AG04450 (cell line): ENCODE measurements at places on chromosomes 4 and X.

DNA sequence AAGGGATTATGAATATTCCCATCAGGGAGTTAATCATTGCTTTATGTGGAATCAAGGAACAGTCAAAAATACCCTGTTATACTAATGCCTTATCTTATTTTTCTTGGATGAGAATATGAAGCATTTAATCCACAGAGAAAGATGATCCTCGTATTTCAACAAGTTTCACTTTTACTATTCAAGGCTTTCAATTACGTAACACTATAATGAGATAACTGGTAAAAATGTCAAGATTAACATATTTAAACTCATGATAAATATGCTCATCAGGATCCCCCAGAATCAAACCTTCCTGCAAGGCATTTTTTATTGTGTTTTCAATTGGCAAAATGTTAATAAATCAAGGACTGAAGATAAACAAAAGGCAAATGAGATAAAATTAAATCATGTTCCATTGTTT, 5.1 kb downstream of the ZXDA start:
- no peak for DNase-seq

DNA sequence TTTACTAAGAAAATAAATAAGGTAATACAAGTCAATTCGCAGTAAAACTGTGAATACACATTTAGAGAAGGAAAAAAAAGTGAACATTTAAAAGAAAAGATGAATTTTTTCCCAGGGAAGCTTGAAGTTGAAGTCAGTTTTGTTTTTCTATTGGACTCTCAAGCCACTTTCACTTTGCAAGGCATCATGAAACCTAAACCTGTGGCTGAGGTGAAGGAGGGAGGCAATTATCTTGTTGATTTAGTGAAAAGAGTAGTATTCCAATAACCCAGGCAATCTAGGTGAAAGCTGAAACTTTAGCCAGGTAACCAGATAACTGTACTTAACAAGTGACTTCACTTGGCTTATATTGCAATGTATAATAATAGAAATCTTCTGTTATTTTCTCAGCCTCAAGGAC, 138.6 kb downstream of the HDX start:
- no peak for DNase-seq

DNA sequence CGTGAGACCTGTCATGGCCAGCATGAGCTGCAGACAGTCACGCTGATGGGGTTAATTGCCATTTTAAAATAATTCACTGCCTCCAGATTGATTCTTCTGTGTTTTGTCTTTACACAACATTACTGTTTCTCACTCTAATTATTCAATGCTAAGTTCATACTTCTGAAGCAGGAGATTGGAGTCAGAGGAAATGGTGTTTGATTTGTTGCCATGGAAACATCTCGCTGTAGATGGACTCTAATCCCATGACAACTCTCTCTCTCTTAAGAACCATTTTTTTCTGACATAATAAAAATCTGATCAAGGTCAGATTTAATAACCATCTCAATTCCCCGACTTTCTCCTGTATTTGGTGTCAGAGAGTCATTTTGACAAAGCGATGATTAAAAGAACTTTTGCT, 209.0 kb downstream of the IDS start:
- DNase-seq = no peak

- DNase-seq = no peak
These were observed 7.6 kb downstream of the KLF3 start for GRCh38 chr4:38671592-38671940.

GRCh38 chrX:41468647-41469323, 21.6 kb downstream of the NYX start:
- DNase-seq = no peak

DNA sequence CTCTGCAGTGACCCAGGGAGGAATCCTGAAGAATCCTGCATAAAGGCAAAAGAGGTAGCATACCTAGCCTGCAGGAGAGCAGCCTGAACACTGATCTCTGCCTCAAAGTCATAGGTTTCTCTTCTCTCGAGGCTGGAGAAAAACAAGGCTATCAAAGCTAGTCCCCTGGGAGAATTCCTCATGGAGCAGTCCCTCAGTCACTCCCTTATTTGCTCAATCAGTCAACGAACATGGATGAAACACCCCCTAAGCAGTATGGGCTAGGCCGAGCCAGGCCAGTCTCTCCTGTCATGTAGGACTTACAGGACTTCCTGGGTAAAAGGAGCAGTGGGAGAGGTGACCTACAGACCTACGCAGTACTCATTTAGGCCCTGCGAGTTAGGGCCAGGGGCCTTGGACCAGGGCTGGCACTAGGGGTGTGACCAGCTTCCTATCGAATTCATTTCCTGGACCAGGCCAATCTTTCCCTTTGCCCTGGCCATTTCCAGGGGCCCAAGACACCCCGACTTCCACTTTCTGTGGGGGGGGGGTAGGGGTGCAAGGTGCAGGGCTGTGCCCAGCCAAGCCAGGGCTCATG, 164.1 kb downstream of the EFNB1 start:
- no peak for DNase-seq

DNA sequence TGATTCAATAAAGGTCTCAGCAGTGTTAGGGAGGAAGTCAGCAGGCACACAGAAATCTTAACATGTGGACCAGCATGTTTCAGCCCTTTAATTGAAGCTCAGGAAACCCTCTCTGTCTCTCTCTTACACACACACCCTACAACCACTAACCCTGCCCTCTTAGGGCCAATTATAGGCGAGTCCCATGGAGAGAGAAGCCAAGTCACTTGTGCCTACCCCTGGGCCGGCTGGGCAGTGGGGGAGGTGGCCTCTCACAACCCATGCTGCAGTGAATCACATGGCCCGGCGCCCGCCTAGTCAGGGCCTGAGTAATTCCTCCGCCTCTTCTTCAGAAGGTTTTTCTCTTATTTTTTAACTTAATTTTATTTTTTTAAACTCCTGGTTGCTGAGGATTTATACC, 3.7 kb downstream of the FGD1 start:
- no peak for DNase-seq

DNA sequence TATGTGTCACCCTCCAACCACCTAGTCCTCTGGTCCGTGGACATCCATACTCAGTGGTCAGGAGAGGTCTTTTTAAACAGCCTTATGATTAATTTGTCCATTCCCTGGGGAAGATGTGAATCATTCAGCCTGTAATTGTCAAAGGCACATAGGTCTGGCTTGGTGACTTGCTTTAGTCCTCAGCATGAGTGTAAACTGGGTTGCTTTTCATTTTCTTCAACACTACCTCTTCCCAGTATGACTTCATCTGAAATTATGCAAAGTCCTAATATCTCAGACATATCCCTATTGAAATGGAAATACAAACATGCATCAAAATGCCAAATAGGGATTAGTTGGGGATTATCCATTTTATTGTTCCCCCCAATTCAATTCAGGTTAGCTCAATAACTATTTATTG, 208.3 kb upstream of the AMOT start:
- DNase-seq = no peak

DNA sequence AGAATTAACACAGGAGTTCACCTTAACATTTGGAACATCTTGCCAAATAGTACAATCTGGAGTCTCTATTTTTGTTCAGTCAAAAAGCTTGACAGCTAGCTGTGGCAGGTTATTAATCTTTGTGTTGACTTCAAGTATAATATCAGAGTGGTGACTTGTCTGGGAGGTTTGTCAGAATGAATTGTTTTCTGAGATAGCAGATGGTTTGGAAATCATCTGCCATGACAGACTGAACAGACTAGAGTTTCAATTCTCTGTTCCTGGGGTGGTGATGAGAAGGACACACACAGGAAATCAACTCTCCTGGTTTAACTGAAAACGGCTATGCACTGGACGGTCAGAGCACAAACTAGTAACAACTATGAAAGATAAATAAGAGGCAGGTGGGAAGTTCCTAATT, 203.3 kb upstream of the EMCN start:
- DNase-seq = no peak

GRCh38 chr4:104425948-104426347, 68.7 kb downstream of the CXXC4 start:
- no peak for DNase-seq

DNA sequence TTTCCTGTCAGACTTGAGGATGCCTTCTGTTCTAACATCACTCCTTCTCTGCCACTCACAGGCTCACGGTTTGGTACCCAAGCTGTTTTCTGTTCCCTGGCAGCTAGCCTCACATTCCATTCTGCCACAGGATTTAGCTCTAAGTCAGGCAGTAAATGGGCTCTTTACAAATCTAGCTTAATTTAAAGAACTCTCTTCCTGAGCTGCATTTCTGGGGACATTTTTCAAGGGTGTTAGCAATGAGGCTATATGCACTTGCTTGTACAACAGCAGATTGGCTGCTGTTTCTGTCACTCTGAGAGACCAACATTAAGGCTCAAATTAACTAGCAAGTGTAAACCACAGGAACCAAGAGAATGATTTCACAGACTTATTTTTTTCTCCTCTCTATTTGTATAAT, 337.8 kb upstream of the NOCT start:
- DNase-seq = no peak

DNA sequence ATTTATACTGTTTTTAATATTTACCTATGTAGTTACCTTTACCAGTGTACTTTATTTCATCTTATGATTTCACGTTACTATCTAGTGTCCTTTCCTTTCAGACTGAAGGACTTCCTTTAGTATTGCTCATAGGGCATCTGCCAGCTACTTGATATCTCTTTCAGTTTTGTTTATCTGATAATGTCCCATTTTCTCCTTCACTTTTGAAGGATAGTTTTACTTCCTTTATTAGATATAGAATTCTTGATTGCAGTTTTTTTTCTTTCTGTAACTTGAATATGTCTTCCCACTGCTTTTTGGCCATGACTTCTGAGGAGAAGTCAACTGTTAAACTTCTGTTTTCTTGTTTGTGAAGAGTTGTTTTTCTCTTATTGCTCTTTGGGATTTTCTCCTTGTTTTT, 69.4 kb upstream of the MAGED1 start:
- no peak for DNase-seq

- peak; percentile 90 for DNase-seq
These were observed at the start of gene COMMD8 for GRCh38 chr4:47463235-47463956. Gene COMMD8 (minus strand): TSS chr4:47463702. CDS start chr4:47463651, 51 bp downstream.

DNA sequence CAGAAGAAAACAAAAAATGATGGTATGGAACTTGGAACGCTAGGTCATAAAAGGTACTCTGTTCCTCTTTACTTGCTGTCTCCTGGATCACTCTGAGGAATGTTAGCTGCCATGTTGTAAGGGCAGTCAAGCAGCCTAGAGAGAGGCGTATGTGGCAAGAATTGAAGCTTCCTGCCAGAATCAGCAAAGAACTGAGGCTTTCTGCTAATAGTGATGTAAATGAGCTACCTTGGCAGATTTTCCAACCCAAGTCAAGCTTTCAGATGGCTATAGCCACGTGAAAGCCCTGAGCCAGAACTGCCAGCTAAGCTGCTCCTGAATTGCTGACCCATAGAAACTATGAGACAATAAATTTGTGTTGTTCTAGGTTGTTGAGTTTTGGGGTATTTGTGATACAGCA, 38.7 kb downstream of the AASDH start:
- no peak for DNase-seq

DNA sequence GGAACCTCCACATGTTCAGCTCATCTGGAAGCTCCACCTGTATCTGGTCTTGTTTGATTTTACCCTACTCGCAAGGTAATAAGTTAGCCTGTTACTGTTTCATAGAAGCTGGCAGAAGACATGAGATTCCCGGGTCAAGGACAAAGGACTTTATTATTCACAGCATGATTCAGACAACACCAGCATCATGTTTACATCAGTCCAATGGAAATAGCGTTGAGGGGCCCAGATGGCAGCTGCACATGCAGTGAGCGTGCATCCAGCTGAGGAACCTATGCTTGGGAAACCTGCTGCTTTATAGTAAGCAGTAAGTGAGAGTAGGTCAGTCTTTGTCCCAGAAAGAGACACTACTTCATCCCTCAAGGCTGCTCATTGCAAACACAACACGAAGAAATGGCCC, 19.8 kb downstream of the TSPAN5 start:
- no peak for DNase-seq

- no peak for DNase-seq
These were observed 1582.4 kb downstream of the PCDH18 start for GRCh38 chr4:135949931-135950330.

DNA sequence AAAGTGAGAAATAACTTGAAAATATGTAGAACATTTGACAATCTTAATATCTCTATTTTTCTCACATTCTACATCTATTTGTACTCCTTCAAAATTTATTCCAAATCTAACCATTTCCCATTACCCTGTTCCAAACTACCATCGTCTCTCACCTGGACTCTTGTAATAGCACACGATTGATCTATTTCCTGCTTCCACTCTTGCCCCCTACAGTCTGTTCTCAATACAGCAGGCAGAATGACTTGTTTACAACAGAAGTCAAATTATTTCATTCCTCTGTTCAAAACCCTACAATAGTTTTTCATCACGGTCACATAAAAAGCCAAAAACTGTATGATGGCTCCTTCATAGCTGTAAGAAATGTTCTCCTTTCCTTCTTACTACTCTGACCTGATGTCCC, 21.1 kb upstream of the LUZP4 start:
- DNase-seq = no peak

DNA sequence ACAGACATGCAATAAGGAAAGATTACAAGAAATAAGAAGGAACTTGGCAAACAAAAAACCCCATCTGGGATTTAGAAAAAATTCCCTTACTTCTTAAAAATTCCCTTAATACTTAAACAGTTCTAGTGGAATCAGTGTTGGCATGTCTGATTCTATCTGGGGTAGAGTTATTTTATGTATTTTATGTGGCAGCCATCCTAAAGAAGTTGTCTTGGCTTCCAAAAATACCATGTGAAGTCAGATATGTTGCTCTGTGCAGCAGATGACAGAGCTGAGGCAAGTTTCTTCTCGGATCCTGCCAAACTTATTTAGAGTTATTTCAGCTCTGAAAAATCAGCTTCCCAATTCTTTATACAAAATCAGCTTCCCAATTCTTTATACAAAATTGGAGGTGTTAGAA, 14.7 kb downstream of the YY2 start:
- no peak for DNase-seq
